Stimulated activated CD4-positive, alpha-beta T cell treated with anti-CD3 and anti-CD28 coated beads, TNF-alpha, amount 100 ng/mL, for 1 hour (primary cell): ENCODE measurements at places on chromosomes 2 and 18.

- no peak for DNase-seq
These were observed 9.1 kb downstream of the ATF2 start for GRCh38 chr2:175158894-175159293.

DNA sequence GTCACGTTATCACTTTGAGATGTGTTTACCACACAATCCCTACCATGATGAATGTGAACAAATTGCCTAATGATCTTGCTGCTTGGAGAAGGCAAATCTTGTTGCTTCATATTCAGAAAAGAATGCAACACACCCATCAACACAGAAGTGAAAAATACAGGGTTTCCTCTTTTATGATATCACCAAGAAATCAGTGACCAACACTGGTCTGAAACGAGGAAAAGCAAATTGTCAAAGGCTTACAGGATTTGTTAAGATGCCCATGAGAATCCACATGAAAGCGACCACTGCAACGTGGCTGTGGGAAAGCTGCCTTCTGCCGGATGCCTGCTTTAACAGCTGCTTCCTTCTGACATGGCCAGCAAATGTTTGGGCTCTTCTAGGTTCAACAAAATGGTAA, 397.6 kb upstream of the LRATD1 start:
- no peak for DNase-seq

GRCh38 chr2:37500031-37500430, 155.6 kb downstream of the QPCT start:
- no peak for DNase-seq

GRCh38 chr2:42101206-42102023, 53.6 kb downstream of the PKDCC start:
- DNase-seq: peak; percentile 35

DNA sequence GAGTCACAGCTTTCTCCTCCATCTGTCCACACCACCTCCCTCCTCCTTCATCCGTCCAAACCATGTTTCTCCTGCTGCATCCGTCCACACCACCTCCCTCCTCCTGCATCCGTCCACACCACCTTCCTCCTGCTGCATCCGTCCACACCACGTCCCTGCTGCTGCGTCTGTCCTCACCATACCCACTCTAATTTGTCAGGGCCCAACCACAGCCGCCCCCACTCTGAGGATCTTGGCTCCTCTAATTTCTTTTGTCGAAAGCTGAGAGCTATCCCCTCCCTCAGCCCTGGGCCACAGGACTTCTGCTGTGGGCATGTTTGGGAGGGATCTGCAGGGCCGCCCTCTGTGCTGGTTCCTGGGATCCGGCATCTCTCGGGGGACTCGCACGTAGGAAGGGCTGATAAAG, 67.4 kb downstream of the TPO start:
- no peak for DNase-seq

DNA sequence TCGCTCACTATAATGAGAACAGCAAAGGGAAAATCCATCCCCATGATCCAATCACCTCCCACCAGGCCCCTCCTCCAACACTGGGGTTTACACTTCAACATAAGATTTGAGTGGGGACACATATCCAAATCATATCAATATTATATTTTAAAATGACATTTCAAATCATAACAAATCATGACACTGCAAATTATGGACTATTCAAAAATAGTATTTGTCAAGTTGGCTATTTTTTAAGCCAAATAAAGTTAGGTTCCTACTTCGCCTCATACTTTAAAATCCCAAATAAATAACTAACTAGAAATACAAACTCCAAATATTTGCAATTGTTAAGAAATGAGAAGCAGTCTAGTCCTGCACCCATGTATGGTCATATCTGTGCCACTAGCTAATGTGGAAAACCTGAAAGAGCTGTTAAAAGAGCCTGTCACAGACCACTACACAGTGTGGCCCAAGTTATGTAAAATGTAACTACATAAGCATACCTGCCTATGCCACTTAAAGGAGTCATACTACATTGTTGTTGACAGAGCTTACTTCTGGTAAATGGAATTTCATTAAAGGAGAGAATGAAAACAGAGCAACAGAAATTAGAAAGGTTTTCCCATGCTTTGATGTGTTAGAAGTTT, 334.7 kb upstream of the GULP1 start:
- no peak for DNase-seq

GRCh38 chr18:12843420-12844350, 40.4 kb downstream of the PTPN2 start:
- no peak for DNase-seq

GRCh38 chr18:45328811-45329210, 286.5 kb upstream of the SLC14A2 start:
- no peak for DNase-seq

GRCh38 chr18:11669271-11669947, 19.7 kb upstream of the GNAL start:
- no peak for DNase-seq

DNA sequence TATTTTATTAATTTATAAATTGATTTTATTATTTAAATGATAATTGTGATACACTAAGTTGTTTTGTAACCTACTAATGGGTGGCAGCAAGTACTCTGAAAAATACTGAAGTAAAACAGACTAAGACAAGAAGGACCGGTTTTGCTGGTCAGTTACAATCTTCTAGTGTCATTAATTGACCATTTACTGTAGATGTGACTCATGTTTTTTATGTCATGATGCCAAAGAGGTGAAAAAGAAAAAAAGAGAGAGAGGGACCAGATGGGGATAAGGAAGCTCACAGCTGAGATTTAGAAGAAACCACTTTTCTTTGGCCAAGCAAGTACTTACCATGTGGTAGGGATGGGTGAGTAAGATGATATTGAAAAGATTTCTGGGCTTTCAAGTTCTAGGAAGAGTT, 955.8 kb upstream of the LRRTM1 start:
- DNase-seq: no peak

DNA sequence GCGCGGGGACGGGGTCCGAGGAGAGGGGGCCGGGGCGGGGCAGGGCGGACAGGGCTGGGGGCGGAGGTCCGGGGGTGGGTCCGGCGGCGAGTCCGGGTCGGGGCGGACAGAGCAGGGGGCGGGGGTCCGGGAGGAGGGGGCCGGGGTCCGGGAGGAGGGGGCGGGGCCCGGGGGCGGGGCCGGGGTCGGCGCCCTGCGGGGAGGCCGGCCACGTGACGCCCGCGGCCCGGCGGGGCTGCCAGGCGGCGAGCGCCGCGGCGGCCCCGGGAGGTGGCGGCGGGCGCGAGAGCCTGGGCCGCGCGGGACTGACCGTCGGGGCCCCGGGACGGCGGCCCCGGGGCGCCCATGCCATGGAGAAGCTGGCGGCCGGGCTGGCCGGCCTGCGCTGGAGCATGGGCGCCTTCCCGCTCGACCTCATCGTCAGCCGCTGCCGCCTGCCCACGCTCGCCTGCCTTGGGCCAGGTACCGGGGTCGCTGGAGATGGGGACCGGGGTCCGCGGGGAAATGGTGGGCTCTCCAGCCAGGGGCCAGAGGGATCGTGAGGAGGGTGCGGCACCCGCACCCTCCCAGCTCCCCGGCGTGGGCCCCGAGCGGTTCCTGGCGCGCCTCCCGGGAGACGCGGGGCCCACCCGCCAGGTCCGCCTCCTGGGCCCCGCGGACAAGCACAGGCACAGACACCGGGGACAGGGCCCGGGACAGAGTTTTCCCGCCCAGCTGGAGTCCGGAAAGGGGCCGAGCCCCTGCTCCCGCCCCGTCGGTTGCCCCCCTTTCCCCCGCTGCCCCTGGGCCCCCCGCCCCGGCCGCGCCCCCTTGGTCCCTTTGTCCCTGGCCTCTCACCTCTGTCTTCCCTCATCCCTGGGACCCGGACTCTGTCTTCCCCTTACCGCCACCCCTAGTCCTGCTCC, at the start of gene GAREM2:
TSS of gene GAREM2 (plus strand) at position 218 of the 905 bp plus-strand sequence. CDS start at position 351, 133 bp downstream.
- DNase-seq: no peak

GRCh38 chr2:54059504-54059903, 55.9 kb upstream of the ACYP2 start:
- DNase-seq: no peak

- DNase-seq: no peak
These were observed 85.3 kb upstream of the CYTIP start for GRCh38 chr2:157528963-157529751.

DNA sequence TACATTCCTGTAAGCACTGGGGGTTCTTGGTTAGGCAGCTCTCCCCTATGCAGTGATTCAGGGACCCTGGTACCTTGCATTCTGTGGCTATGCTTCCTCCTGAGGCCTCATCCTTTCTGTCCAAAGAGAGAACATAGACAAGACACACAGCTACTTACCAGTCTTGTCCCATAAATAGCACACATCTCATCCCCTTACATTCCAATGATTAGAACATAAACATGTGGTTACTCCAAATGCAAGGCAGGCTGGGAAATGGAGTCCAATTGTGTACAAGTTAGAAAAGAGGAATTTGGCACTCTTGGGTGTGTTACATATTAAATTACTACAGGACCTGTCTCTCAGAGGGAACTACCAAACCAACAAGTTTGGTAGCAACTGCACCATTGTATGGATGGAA, 171.3 kb downstream of the ARHGAP15 start:
- DNase-seq: no peak

GRCh38 chr2:20172273-20173055, 52.5 kb downstream of the SDC1 start:
- no peak for DNase-seq

- no peak for DNase-seq
These were observed 268.9 kb upstream of the TANK start for GRCh38 chr2:160891353-160891740.

GRCh38 chr2:235497096-235497495, 3.3 kb downstream of the AGAP1 start:
- DNase-seq: no peak

DNA sequence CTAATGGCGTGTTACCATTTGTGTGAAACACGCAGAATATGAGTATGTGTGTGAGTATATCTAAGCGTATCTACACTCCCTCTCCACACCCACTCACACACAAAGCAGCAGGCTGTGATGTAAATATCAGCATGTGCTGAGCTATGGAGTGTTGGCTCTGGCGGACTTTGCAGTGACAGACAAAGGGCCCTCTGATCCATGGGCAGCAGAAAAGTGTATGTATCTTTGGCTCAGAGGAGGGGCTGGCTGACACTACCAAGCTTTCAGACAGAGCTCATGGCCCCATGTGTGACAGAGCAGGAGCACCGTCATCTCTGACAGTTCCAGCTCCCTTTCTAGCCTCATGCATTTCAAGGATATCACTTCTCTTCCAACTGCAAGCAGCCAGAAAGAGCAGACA, 57.2 kb upstream of the ASB18 start:
- no peak for DNase-seq

- no peak for DNase-seq
These were observed 22.3 kb downstream of the PECR start for GRCh38 chr2:216059233-216059834.

- DNase-seq: no peak
These were observed 44.9 kb downstream of the COA5 start for GRCh38 chr2:98563394-98563793.

DNA sequence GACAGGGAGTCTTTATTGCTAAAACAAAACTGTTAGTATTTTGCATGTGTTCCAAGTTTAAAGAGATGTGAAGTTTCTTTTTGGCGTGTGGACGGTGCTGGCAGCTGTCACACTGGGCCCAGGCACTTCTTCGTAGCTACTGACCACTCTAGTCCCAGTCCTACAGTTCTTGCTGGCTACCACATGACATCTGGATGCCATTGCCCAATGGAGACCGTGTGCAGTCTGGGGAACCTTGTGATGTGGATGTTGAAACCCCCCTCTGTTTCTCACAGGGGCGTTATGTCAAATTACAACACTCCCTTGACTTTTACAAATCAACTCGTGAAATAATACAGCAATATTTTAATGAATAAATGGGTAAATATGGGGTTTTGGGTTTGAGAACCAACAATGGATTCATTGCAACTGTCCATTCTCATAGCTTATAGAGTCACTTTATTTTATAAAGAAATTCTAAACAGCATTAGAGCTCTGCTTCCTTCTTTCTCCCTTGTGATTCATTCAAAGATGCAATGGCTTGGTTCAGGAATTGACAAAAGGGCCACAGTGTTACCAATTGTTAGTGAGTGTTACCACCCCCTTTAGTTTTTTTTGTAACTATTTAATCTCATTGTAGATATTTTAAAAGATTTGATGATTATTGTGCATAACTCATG, 1.2 kb downstream of the GPD2 start:
- no peak for DNase-seq

GRCh38 chr2:109139002-109139401, 10.0 kb downstream of the SH3RF3 start:
- no peak for DNase-seq

DNA sequence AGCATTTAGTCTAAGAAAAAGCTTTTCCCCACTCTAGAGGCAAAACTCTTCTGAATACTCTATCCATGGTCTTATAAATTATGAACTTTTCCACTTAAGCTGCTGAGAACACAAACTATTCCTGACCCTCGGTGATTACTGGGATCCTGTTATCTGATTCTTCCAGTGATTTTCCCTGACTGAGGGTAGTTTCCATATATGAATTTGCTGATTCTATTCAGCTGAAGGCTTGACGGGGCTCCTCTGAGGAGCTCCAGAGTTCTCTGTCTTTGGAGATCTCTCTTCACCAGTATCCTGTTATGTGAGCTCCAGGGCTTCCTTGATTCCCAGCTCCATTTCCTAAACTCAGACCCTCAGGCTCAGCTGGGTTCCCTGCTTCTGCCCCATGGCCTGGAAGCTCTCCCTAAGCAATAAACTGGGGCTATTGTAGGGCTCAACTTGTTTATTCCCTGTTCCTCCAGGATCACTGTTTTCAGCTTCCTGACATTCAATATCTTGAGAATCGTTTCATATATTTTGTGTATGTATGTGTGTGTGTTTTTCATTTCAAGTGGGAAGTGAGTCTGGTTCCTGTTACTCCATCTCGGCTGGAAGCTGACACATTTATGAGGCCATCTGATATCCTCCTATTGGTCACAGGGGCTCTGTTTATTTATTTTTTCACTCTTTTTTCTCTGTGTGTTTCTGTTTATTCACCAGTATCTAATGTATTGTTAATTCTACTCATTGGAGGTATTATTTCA, 78.2 kb downstream of the ARHGAP28 start:
- no peak for DNase-seq

DNA sequence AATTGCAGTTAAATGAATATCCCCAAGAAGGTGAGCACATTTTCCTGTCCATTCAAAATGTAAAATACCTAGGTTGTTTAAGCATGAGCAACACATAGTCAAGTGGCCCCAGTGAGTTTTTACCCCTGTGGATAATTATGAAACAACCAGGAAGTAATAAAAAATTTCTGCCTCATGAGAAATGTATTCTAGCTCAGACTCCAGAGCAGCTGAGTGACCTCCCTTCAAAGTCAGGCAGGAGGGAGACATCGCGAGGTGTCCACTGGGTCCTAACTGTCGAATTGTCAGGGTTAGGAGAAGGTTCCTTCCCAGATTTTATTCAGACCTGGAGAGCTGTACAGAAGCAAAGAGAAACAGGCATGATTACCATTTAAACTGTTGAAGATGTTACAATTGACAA, 416.6 kb upstream of the SMIM21 start:
- DNase-seq: no peak

GRCh38 chr2:86764661-86765309, 25.9 kb downstream of the CD8A start:
- no peak for DNase-seq
